Liver (tissue), 10 donors: ENCODE measurements at places on chromosomes 4 and X.

DNA sequence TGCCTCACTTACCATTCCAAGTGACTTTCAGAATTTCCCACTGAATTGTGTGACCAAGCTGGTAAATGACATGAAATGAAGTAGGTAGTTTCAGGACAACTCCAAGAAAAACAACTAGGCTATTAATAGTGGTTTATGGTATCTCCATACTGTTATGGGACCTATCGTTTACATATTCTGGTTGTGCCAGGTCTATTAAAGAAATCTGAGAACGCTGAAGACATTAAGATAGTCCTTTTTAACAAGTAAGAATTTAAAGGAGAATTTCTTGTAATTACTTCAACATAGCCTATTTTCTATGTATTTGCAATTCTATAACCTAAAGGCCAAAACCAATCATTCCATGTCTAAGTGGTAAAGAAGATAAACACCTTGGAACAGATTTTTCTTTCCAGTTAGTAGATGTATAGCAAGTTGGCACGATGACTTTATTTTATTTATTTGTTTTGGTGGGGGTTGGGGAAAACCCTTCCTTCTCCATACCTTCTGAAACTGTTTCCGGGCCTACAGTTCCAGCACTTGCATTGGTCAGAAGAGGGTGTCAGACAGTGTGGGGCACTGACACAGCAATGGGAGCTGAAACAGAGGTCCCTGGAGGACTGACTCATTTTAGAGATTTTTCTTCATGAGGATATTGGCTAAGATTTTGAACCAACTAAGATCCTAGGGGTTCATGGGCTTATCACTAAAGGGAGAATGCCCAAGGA lies 7.6 kb upstream of the DCLK2 start:
- no peak for DNase-seq

DNA sequence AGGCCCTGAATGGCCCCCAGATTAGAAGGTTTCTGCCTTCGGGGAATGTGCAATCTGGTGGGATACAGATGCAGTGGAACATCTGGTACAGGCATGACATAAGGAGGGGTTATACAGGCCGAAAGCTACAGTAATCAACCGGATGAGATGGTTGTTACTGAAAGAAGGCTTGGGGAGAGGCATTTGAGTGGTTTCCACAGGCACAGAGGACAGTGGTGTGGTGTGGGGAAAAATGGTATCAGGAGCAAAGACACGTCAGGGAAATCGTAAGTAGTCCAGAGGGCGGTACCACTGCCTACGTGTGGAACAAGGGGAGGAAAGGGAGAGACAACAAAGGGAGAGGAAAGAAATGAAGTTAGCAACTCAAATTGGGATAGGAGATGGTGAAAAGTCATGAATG lies 3.0 kb downstream of the PDLIM3 start:
- DNase-seq = no peak

DNA sequence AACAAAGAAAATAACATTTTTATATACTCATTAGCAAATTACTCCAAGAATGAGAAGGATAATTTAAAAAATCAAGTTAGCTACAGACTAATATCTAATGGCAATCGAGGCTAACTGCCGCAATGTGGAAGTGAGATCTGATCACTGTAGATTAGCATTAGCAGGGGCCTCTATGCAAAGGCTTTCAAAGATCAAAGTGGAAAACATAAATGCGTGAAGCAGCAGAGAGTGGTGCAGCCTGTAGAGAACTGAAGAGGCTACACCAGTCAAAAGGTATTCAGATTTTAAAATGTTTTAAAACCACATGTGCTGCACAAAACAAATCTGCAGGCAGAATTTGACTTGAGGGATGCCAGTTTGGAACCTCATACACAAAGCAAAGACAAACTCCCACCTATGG lies 24.0 kb upstream of the RAP1GDS1 start:
- no peak for DNase-seq

DNA sequence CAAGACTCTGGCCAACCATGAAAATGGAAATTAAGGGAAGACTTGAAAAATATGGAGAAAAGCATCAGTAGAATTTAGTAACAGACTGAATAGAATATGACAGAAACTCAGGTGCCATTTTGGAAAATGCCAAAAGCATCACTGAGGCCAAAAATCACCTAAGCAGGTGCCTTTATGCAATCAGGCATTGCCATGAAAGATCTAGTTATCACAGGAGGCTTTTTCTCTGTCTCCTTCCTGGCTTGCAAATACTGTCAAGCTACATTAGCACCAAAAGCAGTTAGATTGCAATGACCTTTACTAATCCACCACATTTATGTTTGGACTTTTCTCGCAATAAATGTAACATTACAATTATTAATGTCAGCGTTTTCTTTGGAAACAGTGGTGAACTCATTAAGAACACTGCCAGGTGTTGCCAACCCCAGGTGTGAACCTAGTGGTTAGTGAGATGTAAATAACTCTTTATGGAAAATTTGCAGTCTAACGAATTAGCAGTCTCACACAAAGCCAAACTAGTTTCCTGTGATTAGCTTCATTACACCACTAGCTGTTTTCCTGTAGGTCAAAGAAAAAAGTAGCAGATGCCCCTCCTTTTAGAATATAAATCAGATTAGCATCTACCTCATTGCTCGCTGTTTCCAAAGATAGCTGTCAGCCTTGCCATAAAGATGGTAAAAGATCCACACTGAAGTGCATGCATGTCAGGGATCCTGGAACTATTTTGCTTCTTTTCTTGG lies 1568.4 kb upstream of the TENM3 start:
- no peak for DNase-seq

DNA sequence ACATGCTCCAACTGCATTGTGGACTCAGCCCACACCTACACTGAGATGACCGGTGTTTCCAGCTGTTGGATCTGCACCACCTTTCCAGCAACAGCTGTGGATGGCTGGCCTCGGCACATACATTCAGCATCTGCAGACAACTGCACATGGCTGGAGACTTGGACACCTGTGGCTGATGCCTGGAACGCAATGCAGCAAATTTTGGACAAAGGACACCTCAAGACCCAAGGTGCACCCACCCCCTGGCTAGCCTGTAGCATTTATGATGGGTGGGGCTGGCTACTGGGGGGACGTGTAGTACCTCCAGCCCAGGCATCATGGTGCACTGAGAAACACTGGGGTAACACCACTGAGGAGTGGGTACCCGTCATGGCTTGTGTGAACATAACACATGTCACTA lies 57.3 kb upstream of the CCDC149 start:
- DNase-seq = no peak

GRCh38 chr4:99665983-99666382 lies 8.4 kb upstream of the C4orf54 start:
- DNase-seq = no peak

DNA sequence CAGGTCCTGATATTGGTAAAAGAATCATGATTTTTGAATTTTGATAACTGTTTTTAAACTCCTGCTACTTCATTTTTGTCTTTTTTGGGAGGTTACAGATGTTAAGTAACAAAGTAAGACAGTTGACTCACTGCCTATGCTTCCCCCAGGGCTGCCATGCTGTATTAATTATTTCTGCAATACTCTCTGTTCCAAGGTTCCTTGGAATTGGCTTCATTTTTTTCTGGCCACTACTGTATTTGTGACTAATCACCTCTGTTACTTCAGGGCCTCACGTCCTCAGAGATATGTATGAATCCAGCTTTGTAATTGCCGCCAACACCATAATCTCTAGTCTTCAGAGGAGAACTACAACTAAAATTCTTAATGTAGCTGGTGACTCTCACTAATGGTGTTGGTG lies 1729.3 kb downstream of the C4orf33 start:
- no peak for DNase-seq

GRCh38 chr4:15144249-15144966 lies 142.1 kb downstream of the CPEB2 start:
- no peak for DNase-seq

- no peak for DNase-seq
Measured at GRCh38 chr4:6320663-6321062, 51.0 kb downstream of the WFS1 start.

GRCh38 chr4:82401600-82401999 lies 27.8 kb upstream of the HNRNPD start:
- DNase-seq = no peak

- no peak for DNase-seq
Measured at GRCh38 chr4:16890651-16891050, 7.8 kb downstream of the LDB2 start.

- no peak for DNase-seq
Measured at GRCh38 chr4:25821899-25822298, 40.9 kb downstream of the SEL1L3 start.

GRCh38 chrX:3549411-3549911 lies 164.0 kb downstream of the PRKX start:
- no peak for DNase-seq

DNA sequence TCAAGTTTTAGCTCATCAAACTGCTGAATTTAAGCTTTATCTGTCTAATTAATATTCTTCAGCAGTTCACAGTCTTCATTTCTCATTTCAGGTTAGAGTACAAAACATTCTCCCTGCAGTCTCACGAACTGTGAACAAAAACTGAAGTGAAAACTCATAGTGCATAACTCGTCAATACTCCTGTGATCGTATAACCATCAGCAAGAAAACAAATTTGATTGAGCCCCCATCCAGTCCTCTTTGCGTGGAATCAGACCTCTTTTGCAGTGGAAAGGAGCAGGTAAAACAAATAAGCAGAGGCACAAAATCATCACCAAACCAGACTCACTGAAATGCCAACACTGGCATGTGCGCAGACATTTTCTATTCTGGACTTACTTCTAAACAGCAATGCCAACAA lies 12.7 kb downstream of the ADAM29 start:
- no peak for DNase-seq

GRCh38 chrX:34849371-34849770 lies 93.2 kb upstream of the FAM47B start:
- no peak for DNase-seq
